ENCODE measurements at places on chromosomes 13 and 19.

DNA sequence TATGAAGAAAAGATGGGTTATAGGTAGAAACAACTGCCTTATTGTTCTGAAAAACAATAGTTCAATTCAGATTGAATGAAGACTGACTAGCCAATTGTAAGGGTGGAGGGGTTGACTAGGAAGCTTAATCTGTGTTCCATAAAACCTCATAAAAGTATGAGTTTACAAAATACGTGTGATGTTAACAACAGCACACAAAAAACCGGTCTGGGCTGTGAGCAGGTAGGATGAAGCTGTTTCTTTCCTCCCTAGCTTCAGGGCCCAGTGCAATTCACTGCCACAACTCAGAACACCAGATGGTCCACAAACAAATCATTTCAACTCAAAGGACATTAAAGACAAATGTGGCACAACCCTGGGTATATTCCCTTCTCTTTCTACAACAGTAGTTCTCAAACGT, 3.2 kb downstream of the OXGR1 start:
- DNase-seq = no peak

- no peak for DNase-seq
Observed at GRCh38 chr19:28314756-28315155, 898.2 kb downstream of the UQCRFS1 start.

- no peak for DNase-seq
Observed at GRCh38 chr13:80109303-80109702, 231.6 kb downstream of the SPRY2 start.

DNA sequence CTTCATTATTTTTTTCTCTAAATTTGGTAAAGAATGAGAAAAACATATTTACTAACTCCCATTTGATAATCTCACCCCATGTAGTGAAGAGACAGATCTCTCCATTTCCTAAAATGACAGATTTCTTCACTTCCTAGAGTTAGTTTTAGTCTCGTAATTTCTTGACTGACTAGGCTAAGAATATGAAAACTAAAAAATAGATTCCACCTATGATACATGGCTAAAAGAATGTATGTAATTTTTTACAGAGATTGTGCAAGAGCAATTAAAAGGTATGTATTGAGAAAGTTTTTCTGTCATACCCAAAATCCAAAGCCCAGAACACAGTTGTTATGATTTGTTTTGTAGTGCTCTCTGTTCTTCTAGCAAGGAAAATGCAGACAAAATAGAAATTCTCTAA, 9.5 kb downstream of the NALCN start:
- DNase-seq = no peak

DNA sequence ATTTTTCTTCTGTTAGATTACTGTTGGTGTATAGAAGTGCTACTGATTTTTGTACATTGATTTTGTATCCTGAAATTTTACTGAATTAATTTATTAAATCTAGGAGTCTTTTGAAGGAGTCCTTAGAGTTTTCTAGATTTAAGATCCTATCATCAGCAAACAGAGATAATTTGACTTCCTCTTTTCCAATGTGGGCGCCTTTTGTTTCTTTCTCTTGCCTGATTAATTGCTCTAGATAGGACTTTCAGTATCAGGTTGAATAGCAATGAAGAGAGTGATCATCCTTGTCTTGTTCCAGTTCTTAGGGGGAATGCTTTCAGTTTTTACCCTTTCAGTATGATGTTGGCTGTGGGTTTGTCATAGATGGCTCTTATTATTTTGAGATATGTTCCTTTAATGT, 5.6 kb upstream of the CD33 start:
- no peak for DNase-seq

DNA sequence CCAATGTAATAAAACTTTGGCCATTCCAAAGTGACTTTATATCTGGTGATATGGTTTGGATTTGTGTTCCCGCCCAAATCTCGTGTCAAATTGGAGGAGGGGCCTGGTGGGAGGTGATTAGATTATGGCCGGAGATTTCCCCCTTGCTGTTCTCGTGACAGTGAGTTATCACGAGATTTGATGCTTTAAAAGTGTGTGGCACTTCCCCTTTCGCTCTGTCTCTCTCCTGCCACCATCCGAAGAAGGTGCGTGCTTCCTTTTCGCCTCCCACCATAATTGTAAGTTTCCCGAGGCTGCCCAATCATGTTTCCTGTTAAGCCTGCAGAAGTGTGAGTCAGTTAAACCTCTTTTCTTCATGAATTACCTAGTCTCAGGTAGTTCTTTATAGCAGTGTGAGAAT, 9.3 kb upstream of the NALCN start:
- no peak for DNase-seq

GRCh38 chr13:73341748-73342147, 282.9 kb downstream of the KLF5 start:
- DNase-seq = peak; percentile 37

- DNase-seq = no peak
Observed at GRCh38 chr19:46606681-46607447, 5.7 kb downstream of the CALM3 start.

DNA sequence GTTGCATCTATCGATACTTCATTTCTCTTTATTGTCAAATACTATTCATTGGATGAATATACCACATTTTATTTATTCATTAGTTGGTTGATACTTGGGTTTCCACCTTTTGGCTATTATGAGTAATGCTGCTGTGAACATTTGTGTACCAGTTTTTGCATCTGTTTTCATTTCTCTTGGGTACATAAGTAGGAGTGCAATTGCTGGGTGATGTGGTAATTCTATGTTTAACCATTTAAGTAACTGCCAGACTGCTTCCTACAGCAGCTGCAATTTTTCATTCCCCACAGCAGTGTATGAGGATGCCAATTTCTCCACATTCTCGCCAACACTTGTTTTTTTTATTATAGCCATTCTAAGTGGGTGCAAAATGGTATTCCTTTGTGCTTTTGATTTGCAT, 2.6 kb downstream of the KCNJ14 start:
- DNase-seq = no peak

- DNase-seq = peak; percentile 30
Observed at GRCh38 chr19:45641274-45642105, 2.3 kb upstream of the EML2 start.

DNA sequence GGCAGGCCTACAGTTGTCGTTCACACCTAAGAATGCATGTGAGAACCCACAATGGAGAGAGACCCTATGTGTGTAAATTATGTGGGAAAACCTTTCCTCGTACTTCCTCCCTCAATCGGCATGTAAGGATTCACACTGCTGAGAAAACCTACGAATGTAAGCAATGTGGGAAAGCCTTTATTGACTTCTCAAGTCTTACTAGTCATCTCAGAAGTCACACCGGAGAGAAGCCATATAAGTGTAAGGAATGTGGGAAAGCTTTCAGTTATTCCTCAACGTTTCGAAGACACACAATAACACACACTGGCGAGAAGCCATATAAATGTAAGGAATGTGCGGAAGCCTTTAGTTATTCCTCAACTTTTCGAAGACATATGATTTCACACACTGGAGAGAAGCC, 11.3 kb downstream of the ZNF555 start:
- no peak for DNase-seq

GRCh38 chr13:74726206-74726605, 592.0 kb upstream of the KLF12 start:
- DNase-seq = no peak

GRCh38 chr13:60707878-60708277, 310.9 kb downstream of the TDRD3 start:
- DNase-seq = no peak

DNA sequence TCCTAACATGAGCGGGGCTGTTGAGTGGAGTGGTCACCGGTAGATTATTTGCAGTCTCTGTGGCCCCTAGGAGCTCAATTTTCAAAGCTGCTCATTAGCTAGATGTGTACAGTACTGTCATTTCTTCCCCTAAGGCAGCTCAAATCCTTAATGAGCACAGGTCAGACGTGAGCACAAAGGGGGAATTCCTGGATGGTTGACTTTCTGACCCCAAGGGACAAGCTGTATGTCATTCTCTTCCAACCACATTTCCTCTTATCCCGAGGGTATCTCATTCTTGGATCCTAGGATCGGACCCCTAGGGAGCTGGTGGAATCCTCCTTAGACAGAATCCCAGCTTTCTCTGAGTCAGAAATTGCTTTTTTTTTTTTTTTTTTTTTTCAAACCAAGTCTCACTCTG, 5.7 kb upstream of the OR7G3 start:
- no peak for DNase-seq

DNA sequence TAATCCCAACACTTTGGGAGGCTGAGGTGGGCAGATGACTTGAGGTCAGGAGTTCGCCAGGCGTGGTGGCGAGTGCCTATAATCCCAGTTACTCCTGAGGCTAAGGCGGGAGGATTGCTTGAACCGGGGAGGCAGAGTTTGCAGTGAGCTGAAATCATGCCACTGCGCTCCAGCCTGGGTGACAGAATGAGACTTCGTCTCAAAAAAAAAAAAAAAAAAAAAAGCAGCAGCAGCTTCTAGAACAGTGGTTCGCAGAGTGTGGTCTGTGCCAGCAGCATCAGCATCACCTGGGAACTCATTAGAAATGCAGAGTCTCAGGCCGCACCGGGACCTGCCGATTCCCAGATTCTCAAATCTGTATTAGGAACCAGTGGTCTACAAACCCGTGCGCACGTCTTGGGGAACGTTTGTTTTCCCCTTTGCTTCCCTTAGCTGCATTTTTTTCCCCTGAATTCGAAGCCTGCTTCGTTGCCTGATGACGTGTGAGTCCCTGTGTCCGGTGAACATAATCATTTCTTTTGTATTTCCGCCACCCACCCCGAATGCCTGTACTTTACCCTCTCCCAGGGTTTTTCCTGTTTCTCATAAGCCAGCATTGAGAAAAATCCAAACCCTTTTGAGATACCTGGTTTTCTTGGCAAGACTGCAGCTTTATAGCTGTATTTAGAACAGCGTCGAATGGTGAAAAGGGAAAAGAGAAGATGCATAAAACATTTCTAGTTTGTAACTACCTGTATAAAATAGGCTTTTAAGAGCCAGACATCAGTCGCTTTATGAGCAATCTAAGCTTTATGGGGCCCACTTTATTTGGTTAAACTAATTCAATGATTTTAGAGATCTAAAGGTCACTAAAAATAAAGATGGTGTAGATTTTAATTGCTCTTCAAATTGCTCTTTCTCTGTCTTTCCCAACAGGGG, 49.8 kb downstream of the BICRA start:
- no peak for DNase-seq

DNA sequence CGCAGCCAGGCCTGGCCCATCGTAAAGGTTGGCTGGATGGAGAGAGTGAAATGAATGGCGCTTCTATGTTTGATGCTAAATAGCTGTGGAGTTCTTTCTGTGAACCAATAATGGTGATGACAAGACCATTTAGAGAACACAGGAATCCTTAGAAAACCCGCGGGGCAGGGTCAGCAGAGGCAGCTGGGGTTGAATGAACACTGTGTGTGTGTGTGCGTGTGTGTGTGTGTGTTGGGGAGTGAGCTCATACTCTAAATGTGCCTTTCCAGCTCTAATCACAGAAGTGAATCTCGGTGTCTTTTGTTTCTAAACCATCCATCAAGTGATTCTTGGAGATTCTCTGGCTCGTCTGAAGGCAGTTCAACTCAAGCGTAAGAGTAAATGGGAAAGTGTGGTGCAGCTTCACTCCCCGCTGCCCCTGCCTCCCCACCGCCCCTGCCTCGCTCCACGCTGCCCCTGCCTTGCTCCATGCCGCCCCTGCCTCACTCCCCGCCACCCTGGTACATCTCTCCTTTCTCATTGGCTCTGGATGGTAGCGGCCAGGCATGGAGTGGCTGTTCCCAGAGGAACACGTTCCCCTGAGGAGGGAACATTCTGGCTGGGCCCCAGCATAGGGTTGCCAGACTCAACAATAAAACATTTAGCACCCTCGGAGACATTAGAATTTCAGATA, 21.2 kb downstream of the TMPRSS9 start:
- no peak for DNase-seq

DNA sequence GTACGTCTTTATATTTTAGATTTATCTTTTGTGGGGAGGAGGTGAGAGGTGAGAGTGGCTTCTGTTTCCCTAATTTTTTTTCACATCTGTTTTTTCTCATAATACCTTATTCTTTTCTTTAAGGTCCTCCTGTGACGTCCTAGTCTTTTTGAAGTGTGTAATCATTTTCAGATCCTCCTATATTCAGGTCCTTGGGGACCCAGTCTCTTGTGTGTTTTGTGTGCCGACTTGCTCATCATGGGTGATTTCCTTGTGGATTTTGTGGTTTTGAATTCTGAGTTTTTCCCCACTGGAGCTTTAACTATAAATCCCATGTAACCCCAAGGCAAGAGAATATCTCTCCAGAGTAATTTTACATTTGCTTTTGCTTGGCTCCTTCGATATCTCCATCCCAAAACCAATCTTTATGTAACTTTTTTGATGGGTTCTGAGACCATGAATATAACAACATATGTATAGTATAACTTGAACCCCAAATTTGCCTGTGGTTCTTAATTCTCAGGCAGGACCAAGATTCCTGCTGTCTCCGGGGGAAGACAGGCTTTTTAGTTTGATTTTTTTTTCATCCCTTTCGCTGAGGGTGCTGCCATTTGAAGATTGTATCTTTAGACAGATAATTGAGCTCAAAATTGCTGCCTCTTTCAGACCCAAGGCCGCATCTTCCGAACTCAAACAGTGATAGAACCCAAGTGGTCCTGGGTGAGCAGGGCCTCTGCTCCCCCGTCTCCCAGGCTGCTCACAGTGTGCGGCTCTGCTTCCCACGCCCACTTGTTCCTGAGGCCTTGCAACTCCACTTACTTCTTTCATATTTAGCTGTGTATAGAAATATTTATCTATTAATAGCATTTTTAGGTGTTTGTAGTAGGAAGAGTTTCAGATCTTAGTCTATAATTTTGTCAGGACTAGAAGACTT, 59.1 kb upstream of the GPR183 start:
- DNase-seq = no peak

- DNase-seq = no peak
Observed at GRCh38 chr13:108463340-108463739, 166.1 kb upstream of the MYO16 start.

DNA sequence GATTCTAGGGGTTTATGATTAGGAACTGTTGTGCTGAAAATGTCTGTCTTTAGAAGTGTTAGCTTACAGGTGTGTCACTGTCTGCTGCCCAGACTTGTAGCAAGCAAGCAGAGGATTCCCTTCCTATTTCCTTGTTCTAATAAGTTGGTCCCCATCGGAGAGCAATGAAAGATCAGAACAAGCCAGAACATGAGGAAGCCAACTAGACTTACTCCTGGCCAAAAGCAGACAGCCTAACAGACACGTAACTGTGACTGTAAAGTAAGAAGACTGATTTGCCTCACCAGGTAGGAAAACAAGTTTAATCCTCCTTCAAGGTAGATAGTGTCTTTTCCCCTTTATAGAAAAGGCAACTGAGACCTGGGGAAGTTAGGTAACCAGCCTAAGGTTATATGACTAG, 12.5 kb downstream of the POLR1D start:
- DNase-seq = no peak

- no peak for DNase-seq
Observed at GRCh38 chr13:59790626-59791025, 373.1 kb downstream of the DIAPH3 start.

- no peak for DNase-seq
Observed at GRCh38 chr13:51576754-51577153, 7.5 kb upstream of the WDFY2 start.

Data from GM04504 (cell line).